ENCODE measurements at places on chromosomes 3 and 15. TPM values are rescaled to one million over a fixed set of nuclear protein-coding genes. Genes with fewer than 3 reads are reported as not detected.

DLL4 gene
- total RNA-seq = not detected

MAP1A gene
- total RNA-seq = 0.26 TPM

DNA sequence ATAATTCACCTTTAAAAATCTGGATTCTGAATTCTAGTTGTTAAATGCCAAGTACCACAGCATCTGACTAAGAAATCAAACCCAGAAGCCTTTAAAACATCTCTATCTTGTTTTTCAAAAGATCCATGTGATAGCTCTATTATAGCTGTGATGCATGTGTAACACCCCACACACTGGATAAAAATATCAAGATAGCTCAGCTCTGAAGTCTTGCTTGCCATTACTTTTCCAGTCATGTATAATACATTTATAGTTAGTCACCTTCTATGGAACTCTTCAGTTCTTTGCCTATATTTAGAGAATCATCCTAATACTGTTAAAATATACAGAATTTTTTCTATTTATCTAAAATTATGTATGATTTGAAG is 11.6 kb downstream of the ARPP19 start:
- no peak for DNase-seq

GRCh38 chr15:96627031-96627568 is 296.6 kb downstream of the NR2F2 start:
- DNase-seq = no peak

GRCh38 chr3:23797491-23797890 is 8.3 kb upstream of the UBE2E1 start:
- no peak for DNase-seq

GRCh38 chr3:12175844-12176453 is 17.2 kb upstream of the TIMP4 start:
- peak; percentile 40 for DNase-seq

DNA sequence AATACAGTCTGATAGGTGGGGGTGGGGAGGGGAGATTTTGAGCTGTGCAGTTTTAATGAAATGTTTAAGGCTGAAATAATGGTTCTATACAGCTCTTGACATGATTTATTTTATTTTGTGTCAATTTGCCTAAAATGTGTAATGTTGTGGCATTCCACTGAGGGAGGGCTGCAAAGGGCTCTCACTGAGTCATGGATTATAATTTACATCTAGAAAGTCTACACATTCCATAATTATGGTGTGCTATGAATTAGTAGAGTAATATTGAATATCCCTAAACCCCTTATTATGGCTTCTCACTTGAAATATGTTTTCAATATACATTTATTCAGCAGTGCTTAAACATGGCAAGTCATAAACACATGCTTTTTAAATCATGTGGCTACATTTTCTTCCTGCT is 103.9 kb downstream of the RARB start:
- no peak for DNase-seq

DNA sequence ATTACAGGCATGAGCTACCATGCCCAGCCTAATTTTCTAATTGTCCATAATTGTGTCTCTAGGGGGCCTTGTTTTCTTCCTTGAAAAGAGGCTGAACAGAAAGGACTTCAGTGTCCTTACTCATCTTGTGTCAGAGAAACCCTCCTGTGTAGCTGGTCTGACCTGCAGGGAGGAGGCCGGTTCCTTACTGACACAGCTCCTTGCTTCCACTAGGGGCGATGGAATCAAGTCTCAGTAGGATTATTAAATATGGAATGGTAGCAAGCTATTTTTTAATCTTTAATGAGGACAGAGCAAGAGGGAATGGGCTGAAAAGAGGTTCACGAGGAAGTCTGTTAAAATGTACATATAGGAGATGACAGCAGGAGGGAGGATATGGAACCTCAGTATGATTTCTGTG is 8.6 kb downstream of the LPCAT4 start:
- no peak for DNase-seq
